ENCODE measurements at places on chromosomes 2 and 18.

GRCh38 chr2:10057231-10058107 lies 14.1 kb downstream of the KLF11 start:
- peak; percentile 69 for DNase-seq

DNA sequence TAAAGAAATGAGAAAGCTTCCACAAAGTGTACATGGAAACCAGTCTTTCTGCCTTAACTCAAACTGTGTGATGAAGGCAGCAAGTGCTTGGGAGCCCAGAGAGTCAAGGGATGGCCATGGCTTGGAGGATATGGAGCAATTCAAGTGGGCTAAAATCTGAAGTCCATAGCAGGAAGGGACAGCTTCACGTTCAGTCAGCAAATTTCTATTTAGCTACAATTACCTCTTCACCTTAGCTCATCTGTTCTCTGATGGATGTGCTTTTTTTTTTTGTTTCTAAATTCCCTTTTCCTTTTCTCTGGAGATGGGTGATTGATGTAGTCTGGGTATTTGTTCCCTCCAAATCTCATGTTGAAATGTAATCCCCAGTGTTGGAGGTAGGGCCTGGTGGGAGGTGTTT lies 4.9 kb upstream of the IL1A start:
- no peak for DNase-seq

- no peak for DNase-seq
Measured at GRCh38 chr2:76639171-76639680, 883.0 kb downstream of the LRRTM4 start.

- DNase-seq, result no peak
Measured at GRCh38 chr2:29072251-29072650, 2.1 kb downstream of the PCARE start.

- peak; percentile 95 for DNase-seq
Measured at GRCh38 chr2:33496150-33496549, 19.7 kb downstream of the RASGRP3 start.

DNA sequence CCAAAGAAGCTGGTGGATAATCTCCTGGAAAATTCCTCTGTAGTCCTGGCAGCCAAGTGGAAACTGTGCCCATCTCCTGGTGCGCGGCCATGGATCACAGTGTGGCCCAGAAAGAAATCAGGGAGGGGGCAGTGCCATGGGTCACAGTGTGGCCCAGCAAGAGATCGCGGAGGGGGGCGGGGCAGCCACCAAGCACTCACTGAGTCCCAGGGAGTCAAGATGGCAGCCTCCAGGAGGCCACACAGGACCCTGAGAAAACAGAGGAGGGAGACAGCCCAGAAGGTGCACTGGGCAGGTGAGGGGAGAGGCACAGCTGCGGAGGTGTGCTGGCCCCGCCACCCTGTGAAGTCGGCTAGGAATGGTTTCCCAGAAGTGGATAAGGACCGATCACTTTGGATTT lies 8.1 kb upstream of the ATP6V1B1 start:
- no peak for DNase-seq

GRCh38 chr18:7608174-7608550 lies 41.0 kb downstream of the PTPRM start:
- peak; percentile 56 for DNase-seq

GRCh38 chr2:57934659-57935058 lies 111.9 kb upstream of the VRK2 start:
- no peak for DNase-seq

- DNase-seq, result no peak
Measured at GRCh38 chr18:36212301-36213171, 25.2 kb downstream of the MOCOS start.
